ENCODE measurements at places on chromosomes 5 and 9.

- DNase-seq, result no peak
Observed at GRCh38 chr5:142782976-142783530, 12.9 kb downstream of the ARHGAP26 start.

DNA sequence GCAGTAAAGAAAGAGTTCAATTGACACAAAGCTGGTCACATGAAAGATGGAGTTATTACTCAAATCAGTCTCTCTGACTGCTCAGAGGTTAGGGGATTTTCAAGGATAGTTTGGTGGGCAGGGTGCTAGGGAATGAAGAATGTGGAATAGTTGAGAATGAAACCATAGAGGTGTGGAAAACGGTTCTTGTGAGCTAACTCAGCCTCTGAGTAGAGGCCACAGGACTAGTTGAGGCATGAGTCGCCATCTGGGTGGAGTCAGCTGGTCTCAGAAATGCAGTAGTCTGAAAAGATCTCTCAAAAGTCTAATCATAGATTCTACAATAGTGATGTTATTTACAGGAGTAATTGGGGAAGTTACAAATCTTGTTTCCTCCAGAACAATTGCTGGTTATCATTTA lies 178.9 kb upstream of the SPEF2 start:
- DNase-seq, result no peak

GRCh38 chr5:74673011-74673790 lies 11.8 kb upstream of the HEXB start:
- DNase-seq, result no peak

DNA sequence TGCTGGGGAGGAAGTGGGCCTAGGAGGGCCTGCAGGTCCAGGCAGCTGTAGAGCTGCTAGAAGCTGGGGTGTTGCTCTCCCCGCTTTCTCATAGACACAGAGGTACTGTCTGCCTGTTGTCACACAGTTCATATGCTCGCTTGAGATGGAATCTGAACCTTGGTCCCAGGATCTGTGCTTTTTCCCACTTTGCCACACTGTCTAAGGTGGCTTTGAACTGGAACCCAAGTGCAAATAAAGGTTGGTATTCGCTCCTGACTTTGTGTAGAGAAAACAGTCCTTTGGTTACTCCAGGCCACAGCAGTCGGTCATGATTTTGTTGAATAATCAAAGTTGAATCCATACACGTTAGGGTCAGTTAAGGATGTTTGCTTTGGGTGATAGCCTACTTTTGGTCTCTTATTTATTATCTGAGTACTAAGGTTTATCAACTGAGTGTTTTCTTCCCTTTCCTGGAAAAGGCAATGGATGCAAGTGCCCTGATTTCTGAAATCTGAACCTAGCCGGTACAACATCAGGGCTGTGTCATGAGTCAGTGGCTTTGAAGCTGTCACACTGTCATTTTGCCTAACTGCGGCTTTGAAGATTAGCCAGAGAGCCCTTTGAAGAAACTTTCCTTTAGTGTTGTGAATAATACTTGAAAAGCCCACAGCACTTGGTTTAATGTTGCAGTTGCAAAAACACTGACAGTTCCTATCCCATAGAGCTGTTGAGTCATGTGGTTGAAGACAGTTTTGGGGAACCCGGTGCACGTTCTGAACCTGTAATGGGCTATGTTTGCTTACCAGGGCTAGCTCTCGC lies 41.3 kb downstream of the HABP4 start:
- no peak for DNase-seq

GRCh38 chr5:129748913-129749880 lies 1.3 kb downstream of the MINAR2 start:
- DNase-seq, result no peak

DNA sequence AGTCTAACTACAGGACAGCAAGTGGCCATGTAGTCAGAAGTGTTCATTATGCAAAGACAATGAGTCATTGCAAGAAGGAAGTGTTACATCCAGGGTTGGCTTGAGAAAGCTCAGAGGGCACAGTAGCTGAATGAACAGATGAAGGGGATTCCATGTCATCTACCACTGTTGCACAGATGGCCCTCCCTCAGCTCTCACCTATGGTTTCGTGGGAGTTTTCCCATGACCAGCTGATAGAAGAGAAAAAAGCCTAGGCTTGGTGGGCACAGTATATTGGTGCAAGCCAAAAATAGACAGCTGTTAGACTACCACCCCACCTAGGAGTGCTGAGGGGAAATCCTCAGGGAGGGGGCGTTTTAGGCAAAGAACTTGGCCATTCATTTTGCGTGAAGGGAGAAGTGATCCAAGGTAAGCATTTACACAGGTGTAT lies 217.0 kb downstream of the DMRT2 start:
- no peak for DNase-seq

DNA sequence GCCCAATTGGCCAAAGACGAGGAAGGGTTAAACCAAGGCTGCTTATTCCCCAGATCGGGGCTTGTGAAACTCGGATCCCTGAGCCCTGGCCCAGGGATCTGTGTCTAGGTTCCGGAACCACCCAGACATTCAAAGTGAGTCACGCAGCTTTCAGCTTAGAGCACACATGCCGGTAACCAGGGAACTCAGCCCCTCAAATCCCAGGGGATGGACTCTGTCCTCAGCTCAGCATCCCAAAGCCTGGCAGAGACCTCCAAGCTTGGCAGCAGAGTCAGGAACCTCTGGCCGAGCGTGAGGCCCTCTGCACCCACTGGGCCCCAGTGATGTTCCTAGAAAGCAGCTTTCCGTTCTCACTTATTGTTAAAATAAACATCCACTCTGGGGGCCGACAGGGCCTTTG lies 5.1 kb downstream of the PNPLA7 start:
- no peak for DNase-seq

GRCh38 chr9:80231318-80232236 lies 659.8 kb downstream of the TLE4 start:
- DNase-seq, result no peak

DNA sequence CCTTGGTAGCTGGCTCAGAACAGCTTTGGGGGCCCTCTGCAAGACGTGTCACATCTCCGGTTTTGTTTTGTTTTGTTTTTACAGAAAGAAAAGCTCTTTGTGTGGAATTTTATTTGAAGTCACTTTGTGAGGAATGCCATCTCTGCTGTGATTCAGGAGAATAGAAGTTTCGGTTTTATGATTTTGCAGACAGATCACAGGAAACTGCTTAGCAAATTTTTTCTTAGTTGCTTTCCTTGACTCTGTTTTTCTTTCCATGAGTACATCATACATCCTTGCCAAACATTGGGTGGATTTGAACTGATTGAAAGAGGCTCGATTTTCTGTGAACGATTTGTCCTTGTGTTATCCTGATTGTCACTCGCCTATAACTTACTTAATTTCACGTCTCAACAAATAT lies 5.1 kb downstream of the SEMA5A start:
- no peak for DNase-seq

- no peak for DNase-seq
Observed at GRCh38 chr5:124948062-124948753, 201.8 kb upstream of the ZNF608 start.

DNA sequence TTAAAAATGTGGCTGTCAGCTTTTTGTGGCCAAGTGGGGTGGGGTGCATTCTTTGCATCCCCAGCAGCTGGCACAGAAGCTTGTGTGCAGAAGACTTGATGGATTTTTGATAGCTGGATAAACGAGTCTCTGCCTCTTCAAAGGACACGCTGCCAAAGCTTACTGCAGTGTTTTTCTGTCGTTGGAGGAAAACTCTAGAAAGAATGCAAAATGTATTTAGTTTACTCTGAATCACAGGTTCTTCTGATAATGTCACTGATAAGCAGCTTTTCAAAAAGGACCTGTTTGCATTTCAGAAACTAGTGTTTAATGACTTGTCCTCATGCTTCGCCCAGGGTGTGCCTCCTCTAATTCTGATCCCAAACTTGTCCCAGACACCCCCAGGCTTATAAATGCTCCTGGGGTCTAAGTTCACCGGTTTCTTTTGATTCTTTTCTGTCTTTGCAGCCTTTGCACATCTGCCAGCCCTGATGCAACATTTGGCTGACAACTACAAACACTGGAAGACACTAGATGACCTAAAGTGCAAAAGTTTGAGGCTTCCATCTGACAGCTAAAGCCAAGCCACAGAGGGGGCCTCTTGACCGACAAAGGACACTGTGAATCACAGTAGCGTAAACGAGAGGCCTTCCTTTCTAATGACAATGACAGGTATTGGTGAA lies 66.0 kb downstream of the WDR41 start:
- DNase-seq, result no peak

- no peak for DNase-seq
Observed at GRCh38 chr5:60651872-60652620, 47.9 kb downstream of the DEPDC1B start.

GRCh38 chr5:158921441-158922262 lies 178.1 kb downstream of the EBF1 start:
- no peak for DNase-seq

DNA sequence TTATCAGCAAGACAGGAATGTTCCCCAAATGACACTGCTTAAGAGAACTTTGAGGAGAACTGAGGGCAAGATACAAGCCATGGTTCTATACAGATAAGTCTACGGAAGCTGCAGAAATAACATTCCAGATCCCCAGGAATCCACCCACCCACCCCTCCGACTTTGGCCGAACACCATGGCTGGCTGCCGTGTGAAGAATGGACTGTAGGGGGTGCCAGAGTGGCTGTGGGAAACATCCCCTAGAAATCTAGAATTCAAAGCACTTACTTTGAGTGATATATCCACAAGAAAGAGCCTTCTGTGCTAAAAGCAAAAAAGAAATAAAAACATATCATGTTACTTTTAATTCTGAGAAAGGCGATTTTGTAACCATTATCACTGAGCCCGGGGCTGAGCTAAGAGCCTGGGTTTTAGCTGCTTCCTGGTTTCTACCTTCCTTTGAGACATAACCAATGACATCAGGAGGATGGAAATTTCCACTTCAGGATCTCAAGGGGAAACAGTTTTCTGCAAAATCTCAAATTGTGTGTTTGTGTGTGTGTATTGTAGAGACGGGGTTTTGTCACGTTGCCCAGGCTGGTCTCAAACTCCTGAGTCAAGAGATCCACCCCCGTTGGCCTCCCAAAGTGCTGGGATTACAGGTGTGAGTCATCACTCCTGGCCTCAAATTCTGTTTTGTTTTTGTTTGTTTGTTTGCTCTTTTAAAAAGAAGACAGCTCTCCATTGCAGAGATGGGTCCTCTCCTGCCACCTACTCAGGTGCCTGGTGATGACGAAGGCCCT lies 36.4 kb downstream of the GGTA1 start:
- no peak for DNase-seq

GRCh38 chr9:73199886-73200285 lies 48.2 kb downstream of the ANXA1 start:
- DNase-seq, result no peak

GRCh38 chr5:66669086-66669861 lies 73.1 kb downstream of the MAST4 start:
- no peak for DNase-seq

DNA sequence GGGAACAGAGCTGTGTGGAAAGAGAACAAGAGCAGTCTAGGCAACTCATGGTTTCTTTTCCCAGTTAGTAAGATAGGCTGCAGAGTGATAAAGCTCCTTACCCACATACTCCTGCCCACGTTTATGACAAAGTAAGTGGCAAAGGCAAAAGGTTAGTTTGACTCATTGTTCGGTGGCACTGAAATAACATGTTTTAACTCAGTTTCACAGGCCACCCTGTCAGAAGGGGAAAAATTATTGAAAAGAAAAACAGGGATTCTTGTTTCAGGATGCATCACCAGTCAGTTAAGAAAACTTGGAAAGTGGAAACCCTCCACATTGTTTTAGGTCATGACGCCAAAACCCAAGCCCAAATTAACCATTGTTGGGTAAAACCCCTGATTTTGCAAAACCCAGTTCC lies 22.3 kb upstream of the DAB2 start:
- no peak for DNase-seq

- DNase-seq, result no peak
Observed at GRCh38 chr9:82127465-82127864, 138.9 kb downstream of the SPATA31D1 start.

- no peak for DNase-seq
Observed at GRCh38 chr5:172945151-172945550, 14.1 kb upstream of the RPL26L1 start.

GRCh38 chr5:125450771-125451170 lies 704.3 kb upstream of the ZNF608 start:
- no peak for DNase-seq

GRCh38 chr9:110146373-110146772 lies 61.6 kb downstream of the C9orf152 start:
- DNase-seq, result no peak

DNA sequence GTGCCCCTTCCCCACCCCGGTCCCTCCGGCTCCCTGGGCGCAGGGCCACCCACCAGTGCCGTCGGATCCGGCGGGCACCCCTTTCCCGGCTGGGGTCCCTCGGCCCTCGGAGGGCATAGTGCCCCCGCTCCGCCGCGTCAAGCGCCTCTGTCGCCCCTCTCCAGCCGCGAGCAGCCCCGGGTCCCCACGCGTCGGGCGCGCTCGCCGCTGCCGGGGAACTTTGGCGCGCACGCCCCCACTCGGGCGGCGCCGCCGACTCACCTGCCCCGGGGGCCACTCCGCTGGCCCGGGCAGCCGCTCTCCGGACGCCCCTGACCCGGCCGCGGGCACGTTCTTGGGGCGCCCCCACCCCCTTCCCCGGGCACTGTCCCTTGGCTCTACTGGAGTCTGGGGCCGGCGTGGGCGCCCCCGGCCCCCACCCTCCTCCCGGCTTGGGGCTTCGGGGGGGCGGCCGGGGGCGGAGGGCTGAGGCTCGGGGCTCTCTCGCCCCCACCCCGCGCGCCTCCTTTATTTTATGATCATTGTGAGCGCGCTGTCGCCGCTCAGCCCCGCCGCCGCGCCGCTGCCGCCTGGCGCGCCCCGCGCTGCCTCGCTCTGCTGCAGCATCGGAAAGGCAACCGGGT lies 1.1 kb upstream of the FAM78A start:
- no peak for DNase-seq

DNA sequence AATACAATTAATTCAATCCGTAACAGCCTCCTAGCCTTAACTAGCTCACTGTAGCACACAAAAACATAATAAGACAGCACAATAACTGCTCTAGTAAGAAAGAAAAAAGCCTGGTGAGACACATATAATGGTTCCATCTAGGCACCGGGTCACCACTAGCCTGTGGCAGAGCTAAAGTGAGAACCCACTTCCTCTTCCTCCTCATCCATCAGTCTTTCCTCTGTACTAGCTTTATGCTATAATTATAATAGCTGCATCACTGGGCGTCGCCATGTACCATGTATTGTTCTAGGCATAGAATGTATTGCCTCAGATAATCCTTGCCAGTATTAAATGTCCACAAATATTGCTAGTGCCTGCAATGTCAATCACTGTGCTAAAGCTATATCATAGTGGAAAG lies 23.1 kb downstream of the ADRB2 start:
- DNase-seq, result no peak

GRCh38 chr5:38648703-38649291 lies 92.4 kb upstream of the LIFR start:
- DNase-seq, result no peak

All from nucleus accumbens (tissue), 56 donors.